Thoracic aorta (tissue), 2 donors: ENCODE measurements at places on chromosomes 2 and 18. TPM values are rescaled to one million over a fixed set of nuclear protein-coding genes. Genes with fewer than 3 reads are reported as not detected.

NABP1 gene
- 84.7 TPM for total RNA-seq

DNA sequence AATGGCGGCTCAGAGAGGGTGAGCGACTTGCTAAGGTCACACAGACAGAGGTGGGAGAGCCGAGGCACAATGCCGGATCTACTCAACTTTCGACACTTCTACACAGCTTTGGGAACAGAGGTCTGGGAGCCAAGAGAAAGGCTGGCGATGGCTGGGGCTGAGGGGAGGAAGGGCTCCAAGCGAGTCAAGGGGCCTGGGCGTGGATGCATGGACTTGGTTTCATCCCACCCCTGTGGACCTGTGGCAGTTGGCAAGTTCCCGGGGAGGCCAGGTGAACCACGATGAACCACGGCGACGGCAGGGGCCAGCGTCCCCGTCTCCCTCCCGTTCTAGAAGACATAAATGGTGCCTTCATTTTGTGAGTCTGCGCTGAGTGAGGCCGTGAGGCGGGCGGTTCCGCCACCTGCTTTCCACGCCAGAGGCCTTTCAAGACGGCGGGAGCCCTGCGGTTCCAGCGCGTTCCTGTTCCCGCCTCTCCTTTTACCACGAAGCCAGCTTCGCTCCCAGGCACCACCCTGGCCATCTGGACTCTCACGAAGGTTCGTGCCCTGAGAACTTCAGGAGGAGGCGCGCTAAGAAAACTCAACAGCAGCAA, 46.7 kb downstream of the EDAR start:
- DNase-seq: no peak

- no peak for DNase-seq
Observed at GRCh38 chr2:212727751-212728150, 189.1 kb upstream of the ERBB4 start.

DNA sequence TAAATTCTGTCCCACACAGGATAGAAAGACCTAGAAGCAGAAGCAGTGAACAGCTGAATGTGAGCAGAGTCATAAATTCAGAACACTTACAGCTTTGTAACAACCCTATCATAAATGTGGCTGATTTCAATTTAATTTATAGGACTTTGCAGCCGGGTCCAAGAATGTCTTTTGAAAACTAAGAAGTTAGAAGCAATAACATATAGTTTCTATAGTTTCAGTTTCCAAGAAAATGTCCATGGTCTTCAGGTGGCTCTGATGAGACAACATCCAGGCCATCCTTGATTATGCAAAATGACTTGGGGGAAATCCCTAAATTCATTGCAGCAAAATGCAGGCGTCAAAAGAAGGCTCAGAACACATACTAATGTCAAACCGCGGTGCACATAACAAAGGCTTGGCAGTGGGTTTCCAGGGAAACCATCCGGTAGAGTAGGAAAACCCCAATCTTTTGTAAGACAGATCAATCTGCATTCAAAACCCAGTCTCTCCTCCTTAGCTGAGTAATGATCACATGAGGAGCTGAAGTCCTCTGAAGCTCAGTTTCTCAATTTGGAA, 442.2 kb upstream of the ID2 start:
- no peak for DNase-seq

DNA sequence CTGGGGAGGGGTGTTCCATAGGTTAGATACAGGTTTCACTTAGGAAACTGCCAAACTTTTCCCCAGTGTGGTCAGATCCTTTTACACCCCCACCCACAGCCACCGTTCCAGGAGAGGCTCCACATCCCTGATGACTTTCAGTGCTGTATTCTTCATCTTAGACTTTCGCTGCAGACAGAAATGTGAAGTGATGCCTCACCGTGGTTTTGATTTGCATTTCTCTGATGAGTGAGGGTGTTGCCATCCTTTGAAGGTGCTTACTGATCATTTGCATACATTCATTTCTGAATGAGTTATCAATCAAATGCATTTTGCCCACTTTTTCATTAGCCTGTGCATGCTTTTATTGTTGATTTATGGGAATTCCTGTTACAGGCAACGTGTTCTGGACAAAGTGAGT, 14.9 kb downstream of the COPS9 start:
- no peak for DNase-seq

DNA sequence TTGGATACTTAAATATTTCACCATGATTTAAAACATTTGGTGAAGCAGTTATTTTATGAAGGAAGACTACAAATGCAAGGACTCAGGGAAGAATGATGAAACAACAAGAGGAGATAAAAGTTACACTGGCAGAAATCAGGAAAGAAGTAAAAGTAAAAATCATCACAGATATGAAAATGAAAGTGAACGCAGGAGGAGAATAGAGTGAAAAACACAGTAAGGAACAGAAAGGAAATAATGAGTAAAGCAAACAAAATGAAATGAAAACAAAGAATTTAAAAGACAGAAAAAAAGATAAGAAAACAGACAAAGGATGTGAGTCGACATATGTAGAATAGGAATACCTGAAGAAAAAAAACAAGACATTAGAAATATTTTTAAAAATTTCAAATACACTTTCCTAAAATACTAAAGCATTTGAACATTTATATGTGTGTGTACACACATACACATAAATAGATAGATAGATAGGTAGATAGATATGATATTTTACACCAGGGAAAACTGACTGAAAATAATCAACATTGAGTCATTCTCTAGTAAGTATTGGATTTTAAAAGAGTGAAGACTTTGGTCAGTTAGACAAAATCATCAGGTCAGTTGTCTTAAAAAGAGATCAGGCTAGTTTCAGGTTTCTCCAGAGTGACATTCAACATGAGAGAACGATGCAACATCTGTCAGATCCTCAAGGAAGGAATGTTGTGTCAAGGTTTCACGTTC, 12.1 kb upstream of the KDSR start:
- DNase-seq: no peak

DNA sequence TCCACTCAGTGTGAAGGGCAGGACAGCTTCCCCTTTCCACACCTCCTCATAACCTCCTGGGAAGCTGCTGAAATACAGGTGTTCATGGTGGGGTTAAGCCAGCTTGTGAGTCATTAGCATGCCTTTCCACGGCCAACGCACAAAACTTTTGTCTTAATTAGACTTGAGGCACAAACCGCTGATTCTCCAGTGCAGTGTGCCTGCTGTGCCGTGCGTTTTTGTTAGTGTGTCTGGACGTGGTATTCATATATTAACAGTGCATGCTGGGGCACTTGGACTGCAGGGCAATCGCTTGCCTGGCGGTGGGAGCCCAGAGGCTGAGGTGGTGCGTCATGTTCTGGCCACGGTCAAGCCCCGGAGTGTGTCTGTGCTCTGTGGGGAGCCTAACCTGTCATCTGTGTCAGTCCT, 156.2 kb downstream of the SH3RF3 start:
- no peak for DNase-seq

GRCh38 chr2:176156301-176156806, 753 bp upstream of the HOXD3 start:
- DNase-seq: no peak
